ENCODE measurements at places on chromosomes 4 and X.

GRCh38 chr4:1777822-1778641, 15.1 kb upstream of the FGFR3 start:
- DNase-seq: no peak

- DNase-seq: no peak
Observed at GRCh38 chr4:41408859-41409593, 128.9 kb upstream of the LIMCH1 start.

GRCh38 chr4:38062088-38062775, 102.0 kb downstream of the PTTG2 start:
- DNase-seq: peak; percentile 35

DNA sequence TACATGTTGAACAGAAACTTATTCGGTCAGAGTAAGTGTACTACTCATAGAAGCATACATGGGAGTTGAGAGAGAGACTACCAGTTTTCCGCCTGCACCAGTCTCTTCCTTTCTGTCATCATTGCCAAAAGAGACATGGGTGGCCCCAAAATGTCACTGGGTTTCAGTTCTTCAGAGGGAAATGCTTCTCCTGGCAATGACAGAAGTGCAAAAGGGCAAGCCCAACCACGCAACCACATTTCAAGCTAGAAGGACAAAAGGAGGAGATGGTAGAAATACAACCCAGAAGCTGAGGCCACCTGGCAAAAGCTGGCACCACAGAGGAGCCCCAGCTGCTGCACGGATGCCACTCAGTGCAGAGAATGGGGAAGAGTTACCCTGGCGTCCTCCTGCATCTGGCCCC, 320.1 kb downstream of the BCOR start:
- no peak for DNase-seq

DNA sequence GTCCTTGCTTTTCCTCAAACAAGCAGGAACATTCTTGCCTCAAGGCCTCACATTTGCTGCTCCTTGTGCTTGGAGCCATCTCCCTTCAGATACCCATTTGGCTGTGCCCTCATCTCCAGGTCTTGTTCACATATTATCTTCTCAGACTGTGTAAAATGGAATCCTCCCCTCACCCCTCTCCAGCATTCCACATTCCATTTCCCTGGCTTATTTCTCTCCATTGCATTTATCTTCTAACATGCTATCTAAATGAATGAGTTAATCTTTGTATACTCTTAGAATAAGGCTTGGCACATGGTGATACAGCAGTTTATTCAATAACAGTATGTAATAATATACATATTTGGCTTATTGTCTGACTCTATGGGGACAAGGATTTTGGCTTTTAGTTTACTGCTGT, 8.8 kb upstream of the GALNT7 start:
- no peak for DNase-seq

GRCh38 chr4:168871632-168872031, 138.4 kb downstream of the CBR4 start:
- DNase-seq: no peak

DNA sequence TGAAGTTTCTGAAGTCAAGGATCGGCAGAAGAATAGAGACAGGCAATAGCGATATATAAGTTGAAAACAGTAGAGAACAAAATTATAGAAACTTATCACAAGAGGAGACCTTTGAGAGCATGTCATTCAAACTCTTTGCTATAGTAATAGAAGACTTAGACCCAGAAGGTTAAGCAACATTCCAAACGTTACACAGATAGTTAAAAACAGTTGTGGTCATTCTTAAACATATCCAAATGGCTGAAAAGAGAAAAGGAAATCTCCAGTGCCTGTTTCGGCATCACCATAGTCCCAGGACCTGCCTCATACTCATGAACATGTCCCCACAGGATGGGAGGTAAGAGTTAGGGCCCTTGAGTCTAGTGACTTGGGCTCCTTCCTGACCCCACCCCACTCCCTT, 258.1 kb upstream of the NOCT start:
- DNase-seq: no peak

DNA sequence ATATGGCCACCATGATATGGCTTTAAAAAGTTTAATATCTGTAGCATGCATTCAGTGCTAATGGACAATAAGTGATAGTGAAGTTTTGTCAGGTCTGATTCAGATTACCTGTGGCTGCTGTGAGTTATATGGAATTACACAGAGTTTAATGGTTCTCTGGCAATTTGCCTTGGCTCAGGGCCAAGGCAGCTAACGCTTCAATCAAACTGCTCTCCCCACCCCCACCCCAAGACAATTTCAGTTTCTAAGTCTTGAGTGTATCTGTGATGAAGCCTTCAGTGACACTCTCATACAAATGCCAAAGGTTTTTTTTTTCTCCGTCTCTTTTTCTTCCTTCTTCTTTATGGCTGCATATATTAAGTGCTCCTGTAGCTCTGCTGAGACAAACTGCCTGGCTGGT, 106.6 kb downstream of the SHROOM4 start:
- DNase-seq: no peak

DNA sequence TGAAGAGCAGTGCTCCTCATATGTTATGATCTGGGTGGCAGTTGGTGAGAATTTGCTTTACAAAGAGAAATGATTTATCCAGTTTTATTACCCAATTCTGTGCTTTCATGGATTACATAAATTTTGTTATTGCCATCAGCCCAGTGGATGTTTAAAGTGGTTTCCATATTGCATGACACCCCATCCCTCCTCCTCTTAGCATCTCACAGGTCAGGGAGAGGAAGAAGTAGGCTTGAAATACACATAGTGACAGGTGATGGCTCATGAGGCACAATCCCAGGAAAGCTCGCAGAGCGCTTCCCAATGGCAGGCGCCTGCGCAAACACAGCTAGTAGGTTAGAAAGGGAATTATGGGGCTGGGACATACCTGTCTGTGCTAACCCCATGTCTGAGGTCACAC, 47.7 kb upstream of the GATB start:
- no peak for DNase-seq

DNA sequence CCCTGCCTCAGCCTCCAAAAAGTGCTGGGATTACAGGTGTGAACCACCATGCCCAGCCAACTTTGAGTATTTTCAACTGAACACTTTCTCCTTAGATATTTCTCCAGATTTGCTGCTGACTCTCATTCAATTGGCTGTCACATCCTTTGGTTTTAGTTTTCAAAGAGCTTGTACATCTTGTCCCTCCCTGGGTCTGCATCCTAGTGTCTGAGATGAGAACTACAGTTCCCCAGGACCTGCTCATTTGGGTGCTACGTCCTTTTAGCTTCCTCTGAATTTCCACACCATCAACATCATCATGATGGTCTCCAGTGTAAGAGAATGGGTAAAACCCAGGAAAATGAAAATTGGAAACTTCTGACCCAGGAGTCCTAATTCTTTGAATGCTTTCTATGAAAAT, 312.9 kb downstream of the NLGN4X start:
- no peak for DNase-seq
